Stimulated activated naive CD4-positive, alpha-beta T cell (primary cell): ENCODE measurements at places on chromosomes 11 and 22.

- DNase-seq = no peak
Observed at GRCh38 chr11:67010296-67010905, 12.5 kb upstream of the SYT12 start.

DNA sequence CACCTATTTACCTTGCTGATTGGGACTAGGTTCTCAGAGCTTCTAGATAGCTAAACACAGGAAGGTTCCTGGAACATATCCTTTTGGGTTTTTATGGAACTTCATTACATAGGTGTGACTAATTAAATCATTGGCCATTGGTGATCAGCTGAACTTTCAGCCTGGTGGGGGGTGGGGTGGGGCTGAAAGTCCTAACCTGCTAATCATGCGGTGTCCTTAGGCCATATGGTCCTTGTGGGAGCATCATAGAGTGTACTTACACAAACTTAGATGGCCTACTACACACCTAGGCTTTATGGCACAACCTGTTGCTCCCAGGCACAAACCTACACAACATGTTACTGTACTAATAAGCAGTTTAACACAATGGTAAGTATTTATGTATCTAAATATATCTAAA lies 8.6 kb upstream of the SELENOH start:
- no peak for DNase-seq

DNA sequence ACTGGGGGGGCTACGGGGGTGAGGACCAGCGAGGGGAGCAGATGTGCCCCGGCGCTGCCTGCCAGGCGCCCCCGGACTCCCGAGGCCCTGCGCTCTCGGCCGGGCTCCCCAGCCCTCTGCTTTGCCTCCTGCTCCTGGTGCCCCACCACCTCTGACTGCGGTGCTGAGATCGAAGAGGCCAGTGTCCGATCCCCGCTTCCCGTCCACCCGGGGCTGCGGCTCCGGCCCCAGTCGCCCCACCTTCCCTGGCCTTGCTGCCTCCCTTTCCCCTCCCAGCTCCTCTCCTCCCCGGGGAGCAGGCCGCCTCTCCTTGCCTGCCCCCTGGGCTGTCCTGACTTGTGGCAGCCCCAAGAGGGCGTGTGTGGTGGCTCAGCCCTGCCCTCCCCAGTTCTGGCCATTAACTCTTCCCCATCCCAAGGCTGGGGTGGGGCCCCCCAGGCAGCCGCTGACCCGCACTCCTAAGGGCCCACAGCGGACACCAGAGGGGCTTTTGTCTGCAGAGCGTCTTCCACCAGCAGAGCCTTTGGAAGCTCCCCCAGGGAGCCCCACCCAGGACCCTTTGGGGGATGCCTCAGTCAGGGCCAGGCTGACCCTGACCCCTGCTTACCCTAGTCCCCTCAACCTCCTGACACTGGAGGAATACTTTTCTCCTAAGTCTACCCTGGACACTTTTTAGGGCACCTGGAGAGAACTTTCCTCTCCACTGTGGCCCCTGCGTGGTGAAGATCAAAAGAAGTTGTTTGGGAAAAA lies 16.6 kb downstream of the RTN4RL2 start:
- peak; percentile 32 for DNase-seq

DNA sequence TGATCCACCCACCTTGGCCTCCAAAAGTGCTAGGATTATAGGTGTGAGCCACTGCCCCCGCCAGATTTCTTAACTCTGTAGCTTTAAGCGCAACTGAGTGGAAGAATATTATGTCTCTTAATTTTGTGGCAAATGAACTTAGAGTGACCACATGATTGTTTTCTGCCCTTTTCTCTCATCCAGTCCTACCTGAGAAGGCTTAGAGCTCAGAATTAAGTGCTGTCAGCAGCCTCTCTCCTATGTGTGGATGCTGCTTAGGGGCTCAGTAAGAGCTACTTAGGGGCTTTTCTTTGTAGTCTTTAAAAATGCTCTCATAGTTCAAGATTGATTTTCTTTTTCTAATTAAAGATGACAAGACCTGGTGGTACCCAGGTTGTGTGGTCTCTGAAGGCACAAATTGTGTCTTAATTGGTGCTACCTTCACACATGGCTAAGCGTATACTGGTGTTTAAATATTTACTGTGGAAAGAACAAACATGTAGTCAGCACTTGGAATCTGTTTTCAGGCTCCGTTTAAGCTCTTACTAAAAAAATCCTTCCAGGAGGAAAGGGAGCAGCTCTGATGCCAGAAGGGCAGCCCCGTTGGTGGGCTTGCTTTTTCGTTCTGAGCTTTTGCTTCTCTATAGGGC lies 59.3 kb downstream of the DEPDC5 start:
- no peak for DNase-seq

DNA sequence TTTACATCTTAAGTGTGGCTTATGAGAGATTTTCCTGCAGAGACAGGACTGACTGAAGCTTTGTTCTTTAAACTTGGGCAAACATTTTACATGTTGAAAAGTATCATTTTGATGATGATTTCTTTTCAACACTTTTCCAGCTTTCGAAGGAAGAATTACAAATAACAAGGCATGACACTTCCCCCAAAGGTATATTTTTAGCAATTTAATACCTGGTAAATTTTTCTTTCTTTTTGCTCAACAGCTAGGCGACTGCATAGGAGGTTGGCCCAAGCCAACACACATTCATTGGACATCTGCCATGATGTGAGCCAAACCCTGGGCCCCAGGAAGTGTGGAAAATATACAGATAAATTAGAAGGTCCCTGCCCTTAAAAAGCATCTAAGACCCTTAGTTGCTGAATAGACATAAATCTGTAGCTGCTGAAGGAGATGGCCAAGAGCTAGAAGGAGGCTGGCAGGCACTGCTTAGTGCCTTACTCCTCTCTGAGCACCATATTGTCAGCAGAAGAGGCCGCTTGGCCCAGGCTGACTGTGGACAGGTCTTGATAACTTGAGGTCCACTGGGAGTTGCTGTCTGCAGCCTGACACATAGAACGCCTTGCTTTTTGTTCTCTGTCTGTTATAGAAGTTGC lies 53.3 kb upstream of the CD44 start:
- no peak for DNase-seq
